AG09309 (cell line): ENCODE measurements at places on chromosomes 7 and 10.

DNA sequence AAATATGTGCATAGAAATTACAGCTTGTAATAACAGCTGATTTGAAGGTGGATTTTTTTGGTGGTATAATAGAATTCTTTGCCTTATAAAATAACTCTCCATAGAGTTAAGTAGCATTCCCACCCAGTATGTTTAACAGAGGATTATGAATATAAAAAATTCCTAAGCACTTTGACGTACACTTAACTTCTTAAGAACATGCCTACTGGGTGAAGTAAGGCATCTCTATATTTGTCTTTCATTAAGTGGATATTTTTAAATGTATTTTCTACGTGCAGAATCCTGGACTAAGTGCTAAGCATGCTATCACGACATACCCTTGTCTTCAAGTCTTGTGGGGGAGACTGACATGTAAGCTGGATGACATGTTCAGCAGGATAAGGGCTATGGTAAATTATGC, 217.7 kb upstream of the BMPER start:
- DNase-seq: no peak

GRCh38 chr10:43299579-43299978, 32.7 kb upstream of the RASGEF1A start:
- no peak for DNase-seq

- no peak for DNase-seq
These were observed 994 bp upstream of the MAGI2 start for GRCh38 chr7:79454361-79454960.

- DNase-seq: no peak
These were observed 98.9 kb downstream of the NEURL1 start for GRCh38 chr10:103592186-103593021.

DNA sequence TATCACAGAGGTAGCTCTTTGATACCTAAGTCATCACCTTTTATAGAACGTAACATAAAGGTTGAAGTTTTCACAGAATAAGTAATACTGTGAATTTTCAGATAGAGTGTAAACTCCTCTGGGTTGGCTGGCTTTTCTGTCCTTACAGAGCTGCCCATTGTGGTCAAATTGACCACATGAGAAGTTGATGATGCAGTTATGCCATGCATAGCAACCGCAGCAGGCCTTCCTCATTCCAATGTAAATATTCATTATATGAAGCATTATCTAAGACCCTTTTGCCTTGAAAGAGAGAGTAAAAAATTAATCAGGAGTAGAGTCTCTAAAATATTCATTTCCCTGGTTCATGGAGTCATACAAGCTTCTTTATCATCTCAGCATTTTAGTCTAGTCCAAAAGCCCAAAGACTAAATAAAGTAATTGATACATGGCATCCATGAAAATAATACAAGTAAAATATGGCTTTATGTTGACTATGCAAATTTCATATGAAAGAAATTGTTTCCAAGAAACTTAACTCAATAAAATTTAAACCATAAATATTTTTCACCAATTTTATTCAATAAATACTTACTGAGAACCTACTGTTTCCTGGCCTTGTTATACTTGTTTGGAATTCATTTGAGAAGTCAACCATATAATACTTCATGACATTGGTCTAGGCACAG, 516.4 kb downstream of the PCDH15 start:
- DNase-seq: no peak

- no peak for DNase-seq
These were observed 544 bp downstream of the SEC23IP start for GRCh38 chr10:119893074-119893473.

- DNase-seq: no peak
These were observed 871 bp downstream of the SPOCK2 start for GRCh38 chr10:72087392-72087968.

DNA sequence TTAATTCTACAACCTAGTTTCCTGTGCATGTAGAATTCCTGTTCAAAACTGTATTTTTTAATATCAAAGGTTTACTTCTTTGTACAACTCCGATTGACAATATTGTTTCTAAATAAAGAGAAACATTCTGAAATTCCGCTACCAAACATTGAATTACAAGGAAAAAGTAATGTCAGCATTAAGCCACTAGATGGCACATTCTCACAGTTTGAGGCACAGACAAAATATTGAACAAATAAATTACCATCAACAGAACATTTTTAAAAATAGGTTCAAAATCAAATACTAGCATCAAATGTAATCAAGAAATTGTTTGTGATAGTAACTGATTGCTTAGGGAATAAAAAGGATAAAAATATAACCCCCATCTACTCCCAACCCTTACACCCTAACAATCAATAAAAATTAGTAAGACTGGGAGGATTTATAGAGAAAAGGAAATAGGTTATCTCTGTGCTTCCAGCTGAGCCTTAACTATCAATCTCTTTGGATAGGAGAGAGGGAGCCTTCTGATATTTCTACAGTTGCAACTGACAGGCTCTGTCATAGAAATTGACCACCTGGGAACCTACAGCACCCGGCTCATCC, 86.6 kb upstream of the C7orf33 start:
- no peak for DNase-seq

GRCh38 chr10:58593008-58593407, 80.3 kb downstream of the BICC1 start:
- DNase-seq: no peak

DNA sequence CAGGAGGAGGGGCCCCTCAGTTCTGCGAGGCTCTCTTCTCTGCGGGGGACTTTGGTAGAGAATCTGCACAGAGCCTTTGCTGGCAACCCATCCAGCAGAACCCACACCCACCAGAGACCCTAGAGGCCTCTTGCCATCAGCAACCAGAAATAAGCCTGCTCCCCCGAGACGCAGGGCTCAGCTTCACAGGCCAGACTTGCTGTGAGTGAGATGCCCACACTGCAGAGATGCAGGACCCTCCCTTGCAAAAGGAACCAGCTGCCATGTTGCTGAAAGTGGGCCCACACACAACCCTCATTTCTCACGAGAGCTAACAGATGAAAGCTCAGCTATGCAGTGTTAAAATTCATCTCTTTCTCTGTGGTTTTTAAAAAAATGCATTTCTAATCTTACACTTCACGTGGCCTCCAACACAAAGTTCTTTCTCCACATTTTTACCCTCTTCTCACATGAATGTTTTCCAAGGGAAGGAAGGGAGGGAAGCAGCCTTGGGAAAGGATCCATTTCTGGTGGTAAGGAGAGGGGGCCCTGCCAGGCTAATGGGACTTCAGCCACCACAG, 171.6 kb downstream of the CCDC3 start:
- no peak for DNase-seq

GRCh38 chr7:26588511-26588910, 275.9 kb downstream of the SKAP2 start:
- no peak for DNase-seq

DNA sequence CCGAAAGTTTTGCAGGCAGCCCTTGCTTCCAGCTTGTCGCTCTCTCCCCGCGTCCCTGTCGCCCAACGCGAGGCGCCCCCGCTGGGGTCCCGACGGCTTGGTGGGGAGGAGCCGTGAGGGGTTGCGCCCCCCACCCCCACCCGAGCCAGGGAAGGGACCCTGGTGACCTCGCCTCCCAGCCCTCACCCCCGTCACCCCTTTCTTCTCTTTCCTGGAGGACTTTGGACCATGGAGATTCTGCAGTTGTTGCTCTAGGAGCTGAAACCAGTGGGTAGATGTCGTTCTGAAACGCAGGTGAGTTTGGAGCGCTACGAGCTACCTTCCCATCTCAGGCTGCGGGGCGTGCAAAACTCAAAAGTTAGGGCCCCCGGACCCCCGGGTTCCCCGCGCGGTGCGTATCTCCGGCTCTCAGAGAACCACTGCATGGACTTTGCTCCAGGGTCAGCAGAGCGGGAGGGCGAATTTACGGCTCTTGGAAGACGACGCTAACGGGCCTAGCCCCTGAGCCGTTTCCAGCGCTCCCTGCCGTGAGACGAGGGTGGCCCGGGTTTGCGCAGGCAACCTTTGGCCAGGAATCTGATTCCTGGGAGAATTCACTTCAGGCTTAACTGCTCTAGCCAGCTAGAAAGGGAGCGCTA, 684 bp upstream of the ATXN7L1 start:
- DNase-seq: no peak

DNA sequence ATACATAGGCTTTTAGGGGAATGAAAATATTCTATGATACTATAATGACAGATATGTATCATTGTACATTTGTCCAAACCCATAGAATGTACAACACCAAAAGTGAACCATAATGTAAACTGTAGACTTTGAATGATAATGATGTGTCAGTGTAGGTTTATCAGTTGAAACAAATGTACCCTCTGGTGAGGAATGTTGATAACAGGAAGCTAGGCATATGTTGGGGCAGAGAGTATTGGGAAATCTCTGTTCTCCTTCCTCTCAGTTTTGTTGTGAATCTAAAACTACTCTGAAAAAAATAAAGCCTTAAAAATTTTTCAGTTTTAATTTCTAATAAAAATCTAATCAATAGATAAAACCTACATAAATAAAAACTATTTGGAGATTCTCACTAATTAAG, 36.9 kb downstream of the C1GALT1 start:
- DNase-seq: no peak

DNA sequence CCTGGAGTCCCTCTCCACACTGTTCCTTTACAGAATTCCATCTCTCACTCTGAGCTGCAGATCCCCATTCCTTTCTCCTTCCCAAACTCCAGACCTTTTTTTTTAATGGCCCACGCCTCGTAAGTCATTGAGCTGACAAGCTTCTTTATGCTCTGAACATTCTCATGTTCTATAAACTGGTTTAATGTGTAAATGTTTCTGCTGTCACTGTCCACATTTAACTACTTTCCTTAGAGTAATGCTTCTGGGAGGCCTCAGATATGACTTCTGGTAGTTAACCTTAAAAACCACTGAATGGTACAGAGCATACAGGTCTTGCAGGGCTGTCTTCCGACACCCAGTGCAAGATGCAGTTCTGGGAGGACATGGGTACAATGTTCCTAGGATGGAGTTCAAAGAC, 71.1 kb upstream of the CAMK2B start:
- DNase-seq: no peak

DNA sequence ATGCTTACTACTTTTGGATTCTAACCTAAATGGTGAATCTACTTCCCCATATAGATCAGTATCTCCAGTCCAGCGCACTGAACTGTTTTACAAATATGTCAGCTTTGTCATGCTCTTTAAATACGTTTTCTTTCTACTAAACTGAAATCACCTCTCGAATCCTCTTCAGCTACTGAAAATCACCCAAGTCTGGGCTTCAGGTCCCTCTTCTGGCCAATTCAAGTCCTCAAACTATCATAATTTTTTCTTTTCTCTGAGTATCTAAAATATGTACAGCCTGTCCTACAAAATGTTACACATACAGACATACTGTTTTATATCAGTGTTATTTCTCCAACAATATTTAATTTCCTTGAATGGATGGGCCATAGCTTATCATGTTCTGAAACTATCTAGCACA, 84.2 kb downstream of the CACNA2D1 start:
- no peak for DNase-seq

GRCh38 chr10:26384600-26384999, 53.5 kb upstream of the APBB1IP start:
- DNase-seq: no peak

DNA sequence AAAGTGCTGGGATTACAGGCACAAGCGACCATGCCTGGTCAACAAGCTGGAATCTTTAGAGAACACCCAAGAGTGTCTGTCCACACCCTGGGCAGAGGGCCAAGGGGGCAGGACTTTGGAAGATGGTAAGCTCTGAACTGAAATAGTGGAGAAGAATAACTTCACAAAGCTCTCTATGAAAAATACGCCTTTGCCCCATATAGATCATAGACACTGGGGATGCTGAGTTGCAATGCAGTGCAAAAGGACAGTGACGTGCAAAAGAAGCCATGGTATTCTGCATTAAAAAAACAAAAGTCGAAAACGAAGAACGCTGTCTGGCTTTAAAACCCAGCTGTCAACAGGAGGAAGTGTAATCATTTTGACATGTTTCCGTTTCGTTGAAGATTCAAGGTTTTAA, 353.6 kb downstream of the CALN1 start:
- no peak for DNase-seq

DNA sequence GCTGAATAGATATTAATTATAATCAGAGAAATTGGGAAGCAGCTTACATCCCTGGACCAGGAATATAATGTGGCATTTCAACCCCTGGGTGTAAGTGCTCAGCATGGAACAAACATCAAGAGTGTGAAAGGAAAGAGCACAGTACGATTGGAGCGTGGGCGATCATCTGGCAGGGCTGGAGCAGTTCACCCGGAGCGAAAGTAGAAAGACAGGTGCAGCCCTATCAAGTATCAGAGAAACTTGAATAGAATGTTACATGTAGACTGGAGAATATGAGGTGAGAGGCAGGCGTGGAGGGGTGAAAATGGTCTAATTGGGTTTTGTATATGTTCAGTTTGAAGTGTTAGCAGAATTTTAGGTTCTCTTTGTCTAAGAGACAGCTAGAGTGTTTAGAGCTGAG, 303.0 kb downstream of the MDFIC start:
- no peak for DNase-seq

DNA sequence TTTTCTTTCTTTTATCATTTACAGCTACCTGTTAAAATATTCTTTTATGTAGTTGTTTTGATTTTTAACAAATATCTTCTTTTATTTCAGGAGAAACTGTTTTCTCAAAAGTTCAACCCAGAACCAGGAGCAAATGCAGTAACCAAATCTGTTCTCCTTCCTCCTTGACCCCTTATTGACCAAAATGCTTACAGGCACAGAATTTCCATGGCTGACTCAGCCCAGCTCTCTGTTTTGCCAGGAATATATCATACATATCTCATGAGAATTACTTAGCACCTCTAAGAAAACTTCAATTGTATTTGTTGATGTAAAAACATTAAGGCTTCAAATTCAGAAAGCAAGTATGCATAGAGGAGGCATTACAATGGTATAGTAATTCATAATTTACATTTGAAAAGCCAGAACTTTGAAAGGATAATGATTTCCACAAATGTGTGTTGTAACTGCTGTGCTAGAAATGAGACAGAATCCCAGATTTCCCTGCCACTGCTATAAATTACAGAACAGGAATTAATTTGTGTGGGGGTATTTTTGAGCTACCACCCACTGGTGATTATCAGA, 2.2 kb downstream of the GSAP start:
- no peak for DNase-seq

- DNase-seq: no peak
These were observed 1.2 kb downstream of the PLOD3 start for GRCh38 chr7:101216001-101216859.

DNA sequence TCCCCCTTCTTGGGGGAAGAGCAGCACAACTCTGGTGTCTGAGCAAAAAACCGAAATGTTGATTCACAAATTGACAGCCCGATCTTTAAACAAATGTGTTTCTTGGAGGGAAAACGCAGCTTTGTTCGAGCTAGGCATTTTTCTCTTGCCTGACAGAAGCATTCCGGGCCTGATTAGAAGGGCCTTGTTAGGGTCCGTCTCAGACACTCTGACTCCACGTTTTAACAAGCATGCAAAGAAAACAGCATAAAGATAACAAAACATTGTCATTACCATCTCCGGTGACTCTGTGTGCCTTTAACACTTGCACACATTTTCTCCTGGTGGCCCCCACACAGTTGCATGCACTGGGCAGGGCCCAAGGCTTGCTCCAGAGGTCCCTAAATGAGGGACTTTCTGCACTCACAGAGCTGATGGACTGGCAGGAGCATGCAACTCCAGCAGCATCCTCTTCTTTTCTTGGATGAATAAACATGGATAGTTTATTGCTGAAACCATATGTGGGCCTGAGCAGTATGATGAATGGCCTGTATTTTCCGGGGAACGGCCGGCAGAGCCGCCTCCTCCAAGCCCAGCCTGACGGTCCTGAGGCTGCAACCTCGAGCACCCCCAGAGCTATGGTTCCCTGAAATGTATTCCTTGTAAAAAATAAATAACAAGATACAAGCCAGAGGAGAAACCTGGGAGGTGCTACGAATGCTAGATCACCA, 50.9 kb downstream of the EBF3 start:
- no peak for DNase-seq
